Activated CD4-positive, alpha-beta T cell treated with anti-CD3 and anti-CD28 coated beads for 24 hours (primary cell): ENCODE measurements at places on chromosomes 6 and 20.

DNA sequence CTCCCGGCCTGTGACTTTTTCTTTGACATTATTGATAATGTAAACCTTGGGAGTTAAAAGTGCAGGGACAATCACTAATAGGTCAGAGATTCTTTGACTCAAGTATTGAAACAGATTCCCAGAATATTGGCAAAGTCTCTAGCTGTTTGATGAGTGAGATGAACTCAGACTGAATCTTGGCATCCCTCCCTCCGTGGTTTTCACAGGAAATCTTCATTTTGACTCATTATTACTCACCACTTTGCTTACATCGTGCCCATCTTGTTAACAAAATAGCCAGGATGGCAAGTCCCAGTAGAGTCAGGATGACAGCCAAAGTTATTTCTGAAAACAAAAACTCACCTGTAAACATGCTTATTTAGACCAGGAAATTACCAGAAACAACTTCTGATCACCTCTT lies 2.0 kb downstream of the TSBP1 start:
- DNase-seq = no peak

- peak; percentile 37 for DNase-seq
Measured at GRCh38 chr6:13375360-13375878, 47.1 kb upstream of the TBC1D7 start.

DNA sequence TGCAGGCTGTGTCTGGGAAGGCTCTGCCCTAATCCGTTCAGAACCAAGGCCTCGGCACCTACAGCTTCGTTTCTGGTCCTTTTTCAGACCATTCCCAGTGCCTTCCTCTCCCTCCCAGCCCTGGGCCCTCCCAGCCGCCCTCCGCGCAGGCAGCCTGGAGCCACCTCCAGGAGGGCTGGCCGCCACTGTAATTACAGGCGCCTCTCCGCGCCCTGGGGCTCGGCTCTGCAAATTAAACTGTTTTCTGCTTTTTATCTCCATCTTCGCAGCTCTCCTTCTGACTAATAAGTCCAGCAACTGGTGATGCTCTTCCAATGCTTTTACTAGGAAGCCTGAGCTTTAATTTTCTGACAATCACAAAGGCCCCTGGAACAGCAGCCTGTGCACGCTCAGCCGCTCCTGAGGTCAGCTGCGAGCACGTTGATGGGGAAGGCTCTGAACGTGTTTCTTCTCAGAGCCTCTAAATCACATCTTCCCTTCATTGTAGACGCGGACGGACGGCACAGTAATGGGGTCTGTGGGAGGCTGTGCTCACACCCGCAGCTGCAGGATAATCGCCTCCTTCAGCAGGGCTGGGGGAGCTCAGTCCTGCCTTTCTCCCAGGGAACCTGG lies 194.6 kb downstream of the DLL1 start:
- DNase-seq = no peak

GRCh38 chr6:90107771-90108282 lies 188.8 kb downstream of the BACH2 start:
- DNase-seq = no peak

DNA sequence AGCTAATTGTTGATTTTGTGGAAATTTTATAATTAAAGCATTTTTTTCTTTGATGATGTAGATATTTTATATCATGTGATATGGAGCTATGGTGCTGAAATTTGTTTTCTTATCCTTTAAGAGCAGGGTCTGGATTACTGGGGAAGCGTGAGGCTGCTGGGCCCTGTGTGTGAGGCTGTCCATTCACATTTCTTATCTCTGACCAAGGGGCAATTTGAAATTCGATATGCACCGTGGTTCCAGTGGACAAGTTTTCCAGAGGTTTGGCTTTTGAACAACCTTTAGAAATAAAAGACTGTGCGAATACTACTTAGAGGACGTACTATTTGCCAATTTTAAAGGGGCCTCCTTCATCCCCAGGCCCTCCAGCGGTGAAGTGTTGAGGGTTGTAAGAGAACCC lies 3.7 kb downstream of the ERMARD start:
- DNase-seq = no peak

GRCh38 chr6:113306552-113307145 lies 550.5 kb upstream of the MARCKS start:
- peak; percentile 23 for DNase-seq

DNA sequence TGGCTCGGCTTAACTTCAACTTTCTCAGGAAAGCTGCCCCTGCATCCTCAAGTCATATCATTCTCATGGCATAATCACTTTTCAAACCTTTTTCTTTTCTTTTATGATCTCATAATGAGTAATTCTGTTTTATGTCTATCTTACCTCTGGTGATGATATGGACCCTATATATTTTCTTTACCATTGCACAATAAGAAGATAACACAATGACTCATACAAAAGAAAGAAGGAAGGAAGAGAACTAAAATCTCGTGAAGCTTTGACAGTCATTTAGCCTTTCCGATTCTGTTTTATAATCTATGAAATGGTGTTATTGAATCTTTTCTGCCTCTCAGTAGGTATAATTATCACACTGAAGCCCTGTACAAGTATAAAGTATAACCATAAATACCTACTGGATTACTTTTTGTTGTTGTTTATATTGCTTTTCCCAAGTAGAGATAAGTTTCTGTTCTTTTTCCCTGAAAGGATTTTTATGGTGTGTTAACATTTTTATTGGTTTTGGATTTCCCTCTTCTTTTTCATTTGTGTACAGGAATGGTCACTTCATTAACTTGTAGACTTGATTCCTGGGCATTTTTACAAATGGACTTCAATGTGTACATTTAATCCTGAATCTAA lies 300.9 kb downstream of the LAMA2 start:
- no peak for DNase-seq

DNA sequence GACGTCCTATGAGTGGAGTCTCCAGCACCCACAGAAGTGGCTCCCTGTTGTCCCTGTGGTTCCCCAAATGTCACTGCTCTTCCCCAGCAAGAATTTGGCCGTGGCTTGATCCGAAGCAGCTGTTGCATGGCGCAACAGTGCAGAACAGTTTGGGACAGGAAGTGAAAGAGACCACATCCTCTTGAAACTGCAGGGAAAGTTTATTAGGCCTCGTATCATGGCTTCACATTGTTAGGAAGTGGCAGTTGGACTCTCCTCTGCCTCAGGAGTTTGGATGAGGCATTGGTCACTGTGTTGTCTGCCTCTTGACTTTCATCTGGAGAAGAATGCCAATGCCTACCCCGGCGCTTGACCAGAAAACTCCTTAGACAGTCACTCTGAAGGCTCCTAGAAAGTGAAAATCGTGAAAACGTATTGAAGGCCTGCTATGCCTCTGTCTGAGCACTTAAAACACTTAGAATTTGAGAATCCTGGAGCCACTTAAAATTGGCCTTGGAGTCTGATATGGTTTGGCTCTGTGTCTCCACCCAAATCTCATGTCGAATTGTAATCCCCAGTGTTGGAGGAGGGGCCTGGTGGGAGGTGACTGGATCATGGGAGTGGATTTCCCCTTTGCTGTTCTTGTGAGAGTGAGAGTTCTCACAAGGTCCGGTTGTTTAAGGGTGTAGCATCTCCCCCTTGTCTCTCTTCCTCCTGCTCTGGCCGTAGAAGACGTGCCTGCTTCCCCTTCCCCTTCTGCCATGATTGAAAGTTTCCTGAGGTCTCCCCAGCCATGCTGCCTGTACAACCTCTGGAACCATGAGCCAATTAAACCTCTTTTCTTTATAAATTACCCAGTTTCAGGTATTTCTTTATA lies 334.9 kb upstream of the JARID2 start:
- no peak for DNase-seq
